ENCODE measurements at places on chromosomes 1 and 21. TPM values are rescaled to one million over a fixed set of nuclear protein-coding genes. Genes with fewer than 3 reads are reported as not detected.

Gene CAMK2N1
- 1.5 TPM for total RNA-seq

- H3K27me3 ChIP-seq: no peaks in the 10 kb centered on the region
- no peak overlapping the region for H3K27ac ChIP-seq
- no peak overlapping the region for H3K4me3 ChIP-seq
- no peak for DNase-seq
- H3K36me3 ChIP-seq: no peaks in the 10 kb centered on the region
- peaks cover 14% of the 10 kb centered on the region for H3K4me1 ChIP-seq
Observed at GRCh38 chr1:84090447-84091245, 53.4 kb upstream of the PRKACB start.

DNA sequence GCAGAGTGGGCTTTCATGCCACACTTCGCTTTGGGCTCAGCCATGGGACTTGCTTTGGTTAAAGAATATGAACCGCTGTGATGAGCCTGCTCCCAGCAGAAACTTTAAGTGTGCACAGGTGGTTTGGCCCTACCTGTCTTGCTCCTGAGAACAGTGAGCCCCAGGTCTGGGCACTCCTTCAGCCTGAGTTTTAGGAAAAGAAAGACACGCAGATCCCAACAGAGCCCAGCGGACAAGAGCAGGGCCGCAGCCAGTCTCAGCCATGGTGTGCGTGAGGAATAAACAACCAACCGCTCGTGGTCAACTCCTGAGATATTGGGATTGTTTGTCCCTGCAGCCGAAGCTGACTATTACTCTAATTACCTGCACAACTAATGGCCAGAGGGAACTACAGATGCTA, 217.1 kb upstream of the C1orf174 start:
- no peak for DNase-seq
- H3K36me3 ChIP-seq: no peaks in the 10 kb centered on the region
- no peaks in the 10 kb centered on the region for H3K27me3 ChIP-seq
- no peak overlapping the region for H3K27ac ChIP-seq
- H3K4me1 ChIP-seq: no peaks in the 10 kb centered on the region

GRCh38 chr1:88802404-88802803, 89.0 kb downstream of the GTF2B start:
- no peak overlapping the region for H3K4me3 ChIP-seq
- no peaks in the 10 kb centered on the region for H3K27me3 ChIP-seq
- H3K27ac ChIP-seq: peak overlapping the region; percentile 66
- peaks cover 34% of the 10 kb centered on the region for H3K36me3 ChIP-seq
- DNase-seq: no peak

DNA sequence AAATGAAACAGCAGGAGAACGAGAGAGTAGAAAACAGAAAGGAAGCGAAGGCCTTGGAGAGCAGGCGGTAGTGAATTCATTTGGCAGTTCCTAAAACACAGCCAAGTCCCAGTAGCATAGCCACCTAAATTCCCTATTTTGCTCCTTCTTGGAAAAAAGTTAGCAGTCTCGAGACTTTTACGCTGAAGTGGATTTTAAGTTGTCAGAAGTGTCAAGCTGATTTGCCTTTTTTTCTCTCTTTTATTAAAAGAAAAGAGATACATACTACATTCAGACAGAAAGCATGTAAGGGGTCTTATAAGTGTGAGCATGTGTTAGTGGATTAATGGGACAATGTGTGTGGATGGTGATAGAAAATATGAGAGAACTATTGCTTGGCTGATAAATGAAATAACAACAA, 19.2 kb downstream of the NFIA start:
- H3K4me1 ChIP-seq: peaks cover 5% of the 10 kb centered on the region
- peak overlapping the region; percentile 20 for H3K4me3 ChIP-seq
- peak overlapping the region; percentile 30 for H3K27ac ChIP-seq
- H3K36me3 ChIP-seq: no peaks in the 10 kb centered on the region
- DNase-seq: no peak
- no peaks in the 10 kb centered on the region for H3K27me3 ChIP-seq

GRCh38 chr1:79519084-79519760, 512.7 kb upstream of the ADGRL4 start:
- no peaks in the 10 kb centered on the region for H3K27me3 ChIP-seq
- H3K4me3 ChIP-seq: no peak overlapping the region
- no peaks in the 10 kb centered on the region for H3K4me1 ChIP-seq
- no peaks in the 10 kb centered on the region for H3K36me3 ChIP-seq

Gene CLDN14
- total RNA-seq: 0.29 TPM

DNA sequence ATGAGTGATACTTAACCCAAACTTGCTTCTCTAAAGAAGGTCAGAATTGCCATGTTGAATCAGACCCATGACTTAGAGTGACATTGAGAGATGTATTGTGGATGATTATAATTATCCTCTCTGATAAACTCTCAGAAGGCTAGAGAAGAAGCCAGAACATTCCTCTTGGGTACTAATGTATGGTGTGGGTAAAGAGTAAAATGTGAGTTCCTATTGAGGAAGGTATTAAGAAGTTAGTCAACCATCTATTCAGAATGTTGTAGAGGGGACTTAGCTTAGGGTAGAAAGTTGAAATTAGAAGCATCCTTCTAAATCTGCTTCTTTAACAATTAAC, 7.3 kb downstream of the GMEB1 start:
- no peak overlapping the region for H3K4me3 ChIP-seq
- H3K27ac ChIP-seq: no peak overlapping the region
- H3K4me1 ChIP-seq: peaks cover 4% of the 10 kb centered on the region

GRCh38 chr1:14726606-14727005, 128.1 kb downstream of the KAZN start:
- no peaks in the 10 kb centered on the region for H3K36me3 ChIP-seq
- no peak overlapping the region for H3K27ac ChIP-seq
- H3K27me3 ChIP-seq: peaks cover 12% of the 10 kb centered on the region
- no peak for DNase-seq

GRCh38 chr1:200780545-200781369, 42.1 kb downstream of the CAMSAP2 start:
- no peaks in the 10 kb centered on the region for H3K27me3 ChIP-seq
- H3K36me3 ChIP-seq: peaks cover 16% of the 10 kb centered on the region
- peak overlapping the region; percentile 59 for H3K27ac ChIP-seq
- H3K4me3 ChIP-seq: peak overlapping the region; percentile 60
- H3K4me1 ChIP-seq: peaks cover 33% of the 10 kb centered on the region

DNA sequence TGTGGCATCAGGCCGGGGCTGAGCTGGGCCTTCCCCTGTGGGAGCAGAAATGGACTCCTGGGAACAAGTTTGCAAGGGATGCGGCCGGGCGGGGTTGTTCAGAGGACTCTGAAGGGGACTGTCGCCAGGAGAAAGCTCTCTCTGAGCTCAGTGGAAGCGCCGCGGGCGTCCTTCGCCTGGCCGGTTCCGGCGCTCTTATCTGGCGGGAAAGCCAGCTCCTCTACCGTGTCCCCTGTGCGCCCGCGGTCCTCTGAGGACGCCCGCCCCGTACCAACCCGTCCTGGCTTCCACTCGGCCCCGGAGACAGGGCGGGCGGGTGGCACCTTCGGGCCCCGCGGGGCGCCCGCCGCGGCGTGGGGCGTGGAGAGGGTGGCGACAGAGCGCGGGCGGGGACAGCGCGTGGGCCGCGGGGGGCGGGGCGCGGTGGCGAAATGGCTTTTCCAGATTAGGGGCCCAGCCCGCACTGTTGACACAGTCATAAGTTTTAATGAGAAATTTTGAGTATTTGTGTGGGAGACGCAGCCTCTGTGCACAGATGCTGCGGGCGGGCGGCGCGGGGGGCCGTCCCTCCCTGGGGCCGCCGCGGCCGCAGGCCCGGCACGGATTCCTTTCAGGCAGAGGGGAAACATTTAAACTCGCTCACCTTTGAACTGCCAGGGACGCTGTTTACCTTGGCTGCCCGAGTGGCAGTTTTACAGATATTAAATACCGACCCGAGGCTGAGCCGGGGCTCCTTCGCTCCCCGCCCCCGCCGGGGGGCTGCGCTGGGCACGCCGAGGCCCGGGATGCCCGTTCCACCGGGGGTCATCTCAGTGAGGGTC, 70.2 kb downstream of the FOXD2 start:
- peaks cover 3% of the 10 kb centered on the region for H3K4me1 ChIP-seq
- peak overlapping the region; percentile 51 for H3K4me3 ChIP-seq
- no peak overlapping the region for H3K27ac ChIP-seq
- no peak for DNase-seq

DNA sequence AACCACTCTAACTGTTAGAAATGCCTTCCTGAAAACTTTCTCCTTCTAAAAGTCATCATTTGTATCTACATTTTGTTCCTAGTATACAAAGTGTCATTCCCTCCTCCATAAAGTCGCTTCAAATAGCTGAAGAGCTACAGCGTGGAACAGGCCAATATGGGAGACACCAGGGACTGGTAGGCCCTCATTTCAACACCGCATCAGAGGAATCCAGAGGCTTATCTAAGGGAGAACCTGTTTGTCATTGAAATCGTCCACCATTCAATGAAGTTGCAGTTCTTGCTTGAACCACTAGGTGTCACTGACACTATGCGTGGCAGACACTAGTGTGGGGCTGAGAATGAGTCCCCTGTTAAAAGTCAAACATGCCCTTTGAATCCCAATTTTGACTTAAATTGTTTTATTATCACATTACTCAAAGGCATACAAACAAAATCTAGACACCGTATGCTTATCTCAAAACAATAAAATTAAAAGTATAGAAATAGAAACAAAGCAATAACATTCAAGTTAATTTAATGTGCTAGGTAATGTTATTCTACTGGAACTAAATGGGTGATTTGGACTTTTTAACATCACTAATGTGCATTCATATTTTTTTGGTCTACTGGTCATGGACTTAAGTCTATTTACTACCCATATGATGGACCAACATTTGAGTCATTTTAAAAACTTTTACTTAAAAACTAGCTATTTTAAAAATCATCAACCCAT, 182.3 kb downstream of the FCRL5 start:
- H3K4me3 ChIP-seq: no peak overlapping the region
- peak; percentile 73 for DNase-seq
- H3K36me3 ChIP-seq: no peaks in the 10 kb centered on the region
- H3K4me1 ChIP-seq: peaks cover 20% of the 10 kb centered on the region
- no peaks in the 10 kb centered on the region for H3K27me3 ChIP-seq

DNA sequence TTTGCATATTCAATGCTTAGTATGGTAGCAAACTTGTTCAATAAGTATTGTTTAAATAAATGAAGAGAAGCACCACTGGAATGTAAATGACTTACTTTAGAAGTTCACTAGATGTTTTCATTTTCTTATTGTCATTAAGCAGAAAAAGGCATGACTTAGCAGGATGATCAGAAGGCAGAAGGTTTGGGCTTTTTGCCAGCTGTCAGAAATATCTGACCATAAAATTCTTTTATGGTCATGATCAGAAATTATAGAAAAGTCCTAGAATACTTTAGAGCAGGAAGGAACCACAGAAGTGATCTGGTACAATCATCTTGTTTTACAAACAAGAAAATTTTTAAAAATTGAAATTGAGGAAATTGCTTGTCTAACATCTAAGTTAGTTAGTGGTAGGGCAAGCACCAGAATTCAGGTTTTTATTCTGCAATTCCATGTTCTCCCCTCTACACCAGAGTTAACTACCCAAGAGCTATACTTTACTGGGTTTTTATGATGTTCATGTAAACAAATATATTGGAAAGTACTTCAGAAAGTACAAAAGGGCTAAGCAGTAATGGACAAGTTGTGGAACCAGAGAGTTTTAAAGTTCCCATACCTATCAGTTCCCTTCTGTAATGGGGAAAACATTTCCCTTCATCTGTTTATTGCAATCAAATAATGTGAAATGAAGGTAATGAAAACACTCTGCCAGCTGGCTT, 10.1 kb downstream of the FMO5 start:
- no peaks in the 10 kb centered on the region for H3K27me3 ChIP-seq
- no peaks in the 10 kb centered on the region for H3K36me3 ChIP-seq
- H3K27ac ChIP-seq: no peak overlapping the region
- no peak for DNase-seq
- H3K4me3 ChIP-seq: no peak overlapping the region

DNA sequence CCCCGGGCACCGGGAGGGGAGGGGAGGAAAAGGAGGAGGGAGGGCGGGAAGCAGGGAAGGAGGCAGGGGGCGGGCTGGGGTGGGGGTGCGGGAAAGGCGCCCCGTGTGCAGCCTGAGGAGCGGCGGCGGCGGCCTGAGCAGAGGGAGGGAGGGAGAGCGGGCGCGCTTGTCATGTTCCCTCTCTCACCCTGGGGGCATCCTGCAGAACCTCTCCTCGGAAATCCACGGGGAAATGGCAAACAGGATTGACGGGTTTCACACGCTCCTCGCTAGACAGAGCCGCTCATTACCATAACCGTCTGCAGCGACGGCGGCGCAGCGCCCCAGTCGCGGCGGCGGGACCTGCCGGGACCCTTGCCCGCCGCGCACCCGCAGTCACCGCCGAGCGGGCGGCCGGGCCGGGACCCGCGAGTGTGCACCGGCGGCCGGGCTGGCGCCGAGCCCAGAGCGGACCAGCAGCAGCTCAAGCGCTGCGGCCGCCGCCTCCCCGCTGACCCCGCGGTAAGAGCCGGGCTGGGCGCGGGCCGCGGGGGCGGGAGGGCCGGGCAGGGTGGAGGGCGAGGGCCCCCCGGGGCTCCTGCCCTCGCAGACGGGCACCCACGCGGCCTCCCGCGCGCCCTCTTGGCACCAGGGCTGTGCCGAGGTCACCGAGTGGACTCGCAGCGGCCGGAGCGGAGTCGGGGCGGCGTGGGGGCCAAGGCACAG, at the start of gene SERTAD4:
Gene SERTAD4 (plus strand): TSS at position 286 of the 705 bp plus-strand sequence. CDS start 5,165 bp downstream, outside the sequence.
- H3K27me3 ChIP-seq: peaks cover 43% of the 10 kb centered on the region
- H3K27ac ChIP-seq: no peak within 1 kb of the TSS
- peak; percentile 91 for DNase-seq
- H3K4me3 ChIP-seq: peak within 1 kb of the TSS; percentile 74
- peaks cover 34% of the 10 kb centered on the region for H3K4me1 ChIP-seq
- H3K36me3 ChIP-seq: no peaks in the 10 kb centered on the region

DNA sequence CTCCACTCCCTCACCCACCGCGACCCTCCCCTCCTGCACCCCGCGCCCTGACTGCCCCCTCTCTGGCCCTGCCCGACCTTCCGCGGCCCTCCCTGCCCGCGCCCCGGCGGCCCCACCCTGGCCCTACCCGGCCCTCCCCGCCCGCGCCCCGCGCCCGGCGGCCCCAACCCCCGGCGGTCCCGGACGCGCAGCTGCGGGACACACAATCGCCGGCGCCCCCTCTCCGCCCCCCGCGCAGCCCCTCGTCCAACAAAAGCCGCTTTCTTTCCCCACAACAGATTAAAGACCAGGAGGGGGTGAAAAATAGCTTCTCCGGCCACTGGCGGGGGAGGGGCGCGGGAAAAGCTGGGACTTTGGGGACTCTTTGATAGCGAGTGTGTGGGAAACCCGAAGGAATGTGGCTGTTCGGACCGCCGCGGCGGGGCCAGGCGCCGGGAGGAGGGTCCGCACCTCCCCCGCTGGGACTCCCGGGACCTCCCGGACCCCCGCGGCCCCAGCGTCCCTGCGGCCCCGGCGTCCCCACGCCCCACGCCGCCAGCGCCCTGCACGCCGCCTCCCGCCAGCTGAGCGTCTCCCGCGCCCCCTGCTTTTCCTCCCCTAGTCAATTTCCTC, 8.8 kb upstream of the ID3 start:
- no peaks in the 10 kb centered on the region for H3K27me3 ChIP-seq
- H3K36me3 ChIP-seq: no peaks in the 10 kb centered on the region
- DNase-seq: peak; percentile 90

Gene LCE2B
- total RNA-seq: not detected

Gene SPOCD1
- 58.6 TPM for total RNA-seq

Gene CASQ2
- total RNA-seq: not detected

All from osteoblast (primary cell).